ENCODE measurements at places on chromosomes 3 and 15. TPM values are rescaled to one million over a fixed set of nuclear protein-coding genes. Genes with fewer than 3 reads are reported as not detected.

IL20RB gene
- 2.2 TPM for total RNA-seq

PARP9 gene
- 55.1 TPM for total RNA-seq

PLCD1 gene
- total RNA-seq = 36.2 TPM

ACP3 gene
- total RNA-seq = 6.9 TPM

DNA sequence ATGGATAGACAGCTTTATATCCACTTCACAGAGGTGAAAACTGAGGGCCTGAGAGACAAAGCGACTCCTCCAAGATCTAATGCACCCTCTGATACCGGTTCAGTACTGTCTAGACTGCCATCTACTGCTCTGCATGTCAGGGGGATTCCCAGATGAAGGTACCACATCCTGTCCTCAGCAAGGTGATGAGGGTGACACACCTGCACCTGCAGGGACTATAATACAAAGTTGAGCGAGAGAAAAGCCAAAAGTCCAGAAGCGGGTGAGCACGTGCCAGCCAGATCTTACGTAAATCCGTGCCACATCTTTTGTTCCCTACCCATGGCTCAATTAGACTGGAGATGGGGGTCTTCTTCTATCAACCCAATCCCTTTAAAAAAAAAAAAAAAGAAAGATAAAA is 32.4 kb upstream of the HES1 start:
- H3K27ac ChIP-seq = no peak overlapping the region
- H3K4me3 ChIP-seq = no peak overlapping the region
- H3K36me3 ChIP-seq = no peaks in the 10 kb centered on the region
- H3K4me1 ChIP-seq = no peaks in the 10 kb centered on the region
- no peak for DNase-seq
- H3K27me3 ChIP-seq = no peaks in the 10 kb centered on the region

DNA sequence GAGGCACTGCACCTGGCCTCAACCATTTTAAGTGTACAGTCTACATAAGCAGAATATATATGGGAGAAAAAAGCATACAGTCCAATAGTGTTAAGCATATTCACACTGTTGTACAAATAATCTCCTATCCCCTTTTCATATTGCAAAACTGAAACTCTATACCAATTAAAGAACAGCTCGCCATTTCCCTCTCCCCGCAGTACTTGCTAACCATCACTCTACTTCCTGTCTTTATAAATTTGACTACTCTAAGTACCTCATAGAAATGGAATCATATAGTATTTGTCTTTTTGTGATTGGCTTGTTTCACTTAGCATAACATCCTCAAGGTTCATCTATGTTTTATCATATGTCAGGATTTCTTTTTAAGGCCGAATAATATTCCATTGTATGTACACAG is 21.6 kb upstream of the TASOR start:
- no peaks in the 10 kb centered on the region for H3K36me3 ChIP-seq
- H3K4me3 ChIP-seq = no peak overlapping the region
- H3K27me3 ChIP-seq = no peaks in the 10 kb centered on the region
- no peak overlapping the region for H3K27ac ChIP-seq
- no peak for DNase-seq

DNA sequence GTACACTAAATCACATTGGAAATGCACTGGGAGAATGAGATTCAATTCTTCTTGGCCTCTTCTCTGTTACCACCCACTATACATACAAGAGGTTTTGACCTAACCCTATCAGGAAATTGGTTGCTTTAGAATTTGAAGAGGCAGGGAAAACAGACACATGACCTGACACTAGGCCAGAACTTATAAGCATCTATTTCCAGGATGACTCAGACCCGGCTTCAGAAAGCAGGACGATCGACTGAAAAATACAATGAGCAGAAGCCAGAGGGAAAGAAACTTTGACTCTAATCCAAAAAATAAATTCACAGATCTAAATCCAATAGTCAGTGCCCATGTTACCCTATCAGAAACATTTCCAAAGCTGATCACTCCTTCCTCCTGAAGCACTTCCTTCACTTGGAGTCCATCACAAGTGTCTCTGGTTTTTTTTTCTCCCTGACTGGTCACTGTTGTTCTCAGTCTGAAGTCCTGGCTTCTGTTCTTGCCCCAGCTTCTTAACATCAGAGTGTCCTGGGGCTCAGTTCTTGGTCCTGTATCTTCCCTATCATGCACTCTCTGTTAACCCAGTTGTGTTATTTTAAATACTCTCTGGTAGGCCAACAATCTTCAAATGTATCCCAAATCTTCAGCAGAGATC is 133.6 kb downstream of the P2RY1 start:
- no peak for DNase-seq
- H3K27ac ChIP-seq = no peak overlapping the region
- H3K4me3 ChIP-seq = no peak overlapping the region
- H3K36me3 ChIP-seq = no peaks in the 10 kb centered on the region
